Breast epithelium (tissue), 4 donors: ENCODE measurements at places on chromosomes 12 and 14. TPM values are rescaled to one million over a fixed set of nuclear protein-coding genes. Genes with fewer than 3 reads are reported as not detected.

DNA sequence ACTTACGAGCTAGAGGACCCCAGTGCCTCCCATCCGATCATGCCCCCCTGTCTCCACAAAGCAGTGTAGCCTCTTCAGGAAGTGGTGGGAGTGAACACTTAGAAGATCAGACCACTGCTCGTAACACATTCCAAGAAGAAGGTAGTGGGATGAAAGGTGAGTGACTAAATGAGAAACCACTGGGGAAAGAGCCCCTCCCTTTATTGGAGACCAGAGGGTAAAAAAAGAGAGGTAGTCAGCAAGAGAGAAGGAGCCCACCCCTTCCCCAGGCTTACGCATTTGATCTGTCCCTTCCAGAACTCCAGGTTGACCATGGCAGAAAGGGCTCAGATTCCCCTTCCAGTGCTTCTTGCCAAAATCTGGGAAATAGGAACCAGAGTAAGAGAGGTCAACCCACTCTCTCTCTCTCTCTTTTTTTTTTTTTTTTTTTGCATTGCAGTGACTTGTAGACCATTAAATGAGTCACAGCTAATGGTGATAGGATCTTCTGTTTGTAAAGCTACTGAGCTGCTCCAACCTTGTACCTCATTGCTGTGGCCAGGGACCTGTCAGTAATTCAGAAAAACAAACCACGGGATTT lies 165.4 kb downstream of the GCH1 start:
- no peak for DNase-seq

The SMCO2 gene
- not detected for total RNA-seq

The TCL1B gene
- not detected for total RNA-seq

The INSM2 gene
- total RNA-seq = not detected

DNA sequence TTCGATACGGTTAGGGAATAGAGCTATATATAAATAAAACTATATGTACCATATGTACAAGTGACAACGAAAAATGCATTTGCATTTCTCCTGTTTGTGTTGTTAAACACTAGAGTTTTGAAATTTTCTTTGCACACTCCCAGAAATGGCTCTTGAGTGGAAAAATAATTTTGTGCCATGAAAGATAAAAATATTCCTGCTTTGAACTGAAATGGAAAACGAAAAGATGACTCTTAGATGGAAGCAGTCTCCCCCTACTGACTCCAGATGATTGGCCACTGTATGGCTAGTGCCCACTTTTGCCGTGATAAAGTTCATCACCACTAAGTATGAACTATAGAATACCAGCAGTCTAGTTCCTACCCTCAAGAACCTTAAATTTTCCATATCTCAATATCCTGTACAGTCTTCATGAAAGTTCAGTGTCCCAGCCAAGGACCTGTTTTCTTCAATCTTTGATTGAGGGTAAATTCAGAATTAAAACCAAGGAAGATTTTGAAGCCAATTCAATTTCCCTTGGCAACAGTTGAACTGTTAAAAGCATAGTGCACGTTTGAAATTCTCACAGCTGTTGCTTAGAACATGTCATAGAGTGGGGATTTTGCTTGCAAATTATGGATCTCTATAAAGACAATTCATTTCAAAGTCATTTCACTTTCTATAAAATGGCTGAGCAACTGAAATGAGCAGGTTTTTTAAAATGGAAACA lies 1.6 kb upstream of the PPP2R5E start:
- DNase-seq = no peak

- DNase-seq = no peak
Measured at GRCh38 chr12:91965781-91966180, 179.9 kb downstream of the BTG1 start.

GRCh38 chr12:47753021-47754001 lies 5.4 kb downstream of the RAPGEF3 start:
- peak; percentile 98 for DNase-seq

DNA sequence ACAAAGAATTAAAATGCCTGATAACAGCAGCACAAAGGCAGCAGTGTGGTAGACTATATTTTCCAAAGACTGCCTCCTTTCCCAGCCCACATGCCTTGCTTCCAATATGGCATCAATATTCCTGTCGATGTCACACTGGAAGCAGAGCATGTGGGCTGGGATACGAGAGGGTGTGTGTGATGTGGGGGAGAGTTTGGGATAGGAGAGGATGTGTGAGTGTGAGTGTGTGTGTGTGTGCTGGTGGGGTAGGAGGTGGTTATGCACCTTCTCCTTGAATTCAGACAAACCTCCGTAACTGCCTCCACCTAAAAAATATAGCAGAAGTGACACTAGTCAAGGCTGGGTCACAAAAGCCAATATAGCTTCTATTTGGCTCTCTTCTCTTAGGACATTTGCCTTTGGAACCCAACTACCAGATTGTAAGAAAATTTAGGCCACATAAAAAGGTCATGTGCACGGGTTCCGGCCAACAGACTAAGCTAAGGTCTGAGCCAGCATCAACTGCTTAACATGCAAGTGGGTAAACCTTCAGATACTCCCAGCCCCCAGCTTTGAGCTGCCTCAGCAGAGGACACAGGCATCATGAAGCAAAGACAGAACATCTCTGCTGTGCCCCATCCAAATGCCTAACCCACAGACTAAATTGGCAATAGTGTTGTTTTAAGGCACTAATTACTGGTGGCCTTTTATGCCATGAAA lies 29.5 kb downstream of the SPPL3 start:
- DNase-seq = no peak

DNA sequence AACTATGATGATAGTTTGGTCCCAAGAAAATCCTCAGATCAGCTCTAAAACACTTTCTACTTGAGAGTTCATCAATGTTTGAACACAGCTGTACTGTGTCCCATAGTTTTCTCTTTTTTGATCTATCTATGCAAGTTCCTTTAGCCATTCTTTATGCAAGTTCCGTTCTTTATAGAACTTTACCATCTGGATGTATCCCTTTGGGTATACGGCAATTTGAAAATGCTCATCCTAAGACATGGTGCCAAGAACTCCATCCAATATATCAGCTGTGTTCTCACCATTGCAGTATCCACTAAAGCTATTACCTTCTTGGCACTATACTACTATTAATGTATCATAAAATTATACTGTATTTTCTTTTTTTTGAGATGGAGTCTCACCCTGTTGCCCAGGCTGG lies 276.9 kb downstream of the NOVA1 start:
- no peak for DNase-seq

GRCh38 chr12:10673659-10674384 lies at the start of gene STYK1:
TSS of gene STYK1 (minus strand) at chr12:10674052. CDS start at chr12:10634618, 39,434 bp downstream.
- peak; percentile 60 for DNase-seq

DNA sequence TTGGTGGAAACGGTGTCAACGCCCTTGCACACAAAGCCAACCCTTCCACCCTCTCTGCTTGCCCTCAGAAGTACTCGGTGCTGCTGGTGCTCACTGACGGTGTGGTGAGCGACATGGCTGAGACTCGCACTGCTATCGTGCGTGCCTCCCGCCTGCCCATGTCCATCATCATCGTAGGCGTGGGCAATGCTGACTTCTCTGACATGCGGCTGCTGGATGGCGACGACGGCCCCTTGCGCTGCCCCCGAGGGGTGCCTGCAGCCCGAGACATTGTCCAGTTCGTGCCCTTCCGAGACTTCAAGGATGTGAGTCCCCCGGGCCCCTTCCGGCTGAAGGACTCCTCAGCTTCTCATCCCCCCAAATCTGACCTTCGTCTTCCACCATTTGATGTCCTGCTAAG lies 5.7 kb downstream of the CPNE6 start:
- no peak for DNase-seq

- DNase-seq = no peak
Measured at GRCh38 chr12:124347335-124347734, 52.4 kb downstream of the RFLNA start.

- DNase-seq = no peak
Measured at GRCh38 chr12:32134101-32134888, 27.6 kb downstream of the BICD1 start.

- DNase-seq = no peak
Measured at GRCh38 chr12:96902076-96902475, 5.0 kb upstream of the NEDD1 start.

- DNase-seq = no peak
Measured at GRCh38 chr12:32455607-32456071, 56.3 kb downstream of the FGD4 start.

The OR4E2 gene
- not detected for total RNA-seq

The MANSC1 gene
- 24.9 TPM for total RNA-seq

- no peak for DNase-seq
Measured at GRCh38 chr12:118689793-118690192, 291.5 kb upstream of the SRRM4 start.

The C1QL4 gene
- 0.44 TPM for total RNA-seq

The SLC5A8 gene
- 0.29 TPM for total RNA-seq

The DNAJC22 gene
- 3.6 TPM for total RNA-seq

DNA sequence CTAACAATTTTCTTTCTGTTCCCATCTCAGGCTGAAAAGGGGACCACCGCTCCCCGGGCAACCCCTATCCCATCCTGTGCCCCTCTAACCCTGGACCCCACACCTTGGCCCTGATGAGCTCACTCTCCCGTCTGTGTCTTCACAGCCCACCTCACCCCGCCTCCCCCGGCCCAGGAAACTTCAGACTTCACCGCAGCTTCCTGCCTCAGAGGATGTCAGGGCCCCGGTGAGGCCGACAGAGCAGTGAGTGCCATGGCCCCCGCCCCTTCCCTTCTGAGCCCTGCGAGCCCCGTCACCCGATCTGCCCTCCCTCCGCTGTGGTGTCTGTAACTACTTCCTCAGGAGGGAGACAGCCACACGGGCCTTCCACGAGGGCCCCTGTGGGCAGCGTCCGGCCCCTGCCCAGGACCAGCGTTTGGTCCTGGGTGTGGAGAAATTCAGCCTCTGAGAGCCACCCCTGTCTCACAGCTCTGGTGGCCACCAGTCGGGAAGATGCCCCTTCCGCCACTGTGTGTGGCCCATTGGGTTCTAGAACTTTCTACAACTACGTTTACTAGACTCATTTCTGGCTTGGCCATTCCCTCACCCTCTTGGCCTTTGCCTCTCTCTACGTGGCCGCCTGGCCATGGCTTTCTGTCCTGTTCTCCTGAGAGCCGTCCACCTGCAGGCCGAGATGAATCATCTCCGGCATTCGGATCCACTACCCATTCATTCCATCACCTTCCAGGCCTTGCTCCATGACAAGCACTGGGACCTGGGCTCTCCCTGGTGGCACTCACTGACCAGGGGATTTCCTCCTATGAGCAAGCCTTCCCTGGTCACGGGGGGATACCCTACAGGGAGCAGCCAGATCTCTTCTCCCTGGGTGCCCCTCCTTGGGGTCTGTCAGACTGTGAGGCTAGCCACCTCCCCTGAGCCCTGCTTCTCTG lies 3.4 kb downstream of the RHOF start:
- DNase-seq = no peak

DNA sequence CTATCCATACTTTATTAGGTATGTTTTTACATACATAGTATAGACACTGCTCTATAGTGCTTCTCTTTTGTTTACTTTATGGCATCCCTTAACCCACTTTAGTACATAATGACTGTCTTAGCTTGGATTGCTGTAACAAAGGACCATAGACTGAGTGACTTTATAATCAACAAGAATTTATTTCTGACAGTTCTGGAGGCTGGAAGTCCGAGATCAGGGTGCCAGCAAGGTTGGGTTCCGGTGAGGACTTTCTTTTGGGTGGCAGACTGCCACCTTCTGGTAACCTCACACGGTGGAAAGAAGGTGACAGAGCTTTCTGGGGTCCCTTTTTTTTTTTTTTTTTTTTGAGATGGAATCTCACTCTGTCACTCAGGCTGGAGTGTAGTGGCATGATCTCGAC lies 48.6 kb upstream of the PPM1H start:
- DNase-seq = no peak

The GLIPR1L1 gene
- total RNA-seq = not detected

DNA sequence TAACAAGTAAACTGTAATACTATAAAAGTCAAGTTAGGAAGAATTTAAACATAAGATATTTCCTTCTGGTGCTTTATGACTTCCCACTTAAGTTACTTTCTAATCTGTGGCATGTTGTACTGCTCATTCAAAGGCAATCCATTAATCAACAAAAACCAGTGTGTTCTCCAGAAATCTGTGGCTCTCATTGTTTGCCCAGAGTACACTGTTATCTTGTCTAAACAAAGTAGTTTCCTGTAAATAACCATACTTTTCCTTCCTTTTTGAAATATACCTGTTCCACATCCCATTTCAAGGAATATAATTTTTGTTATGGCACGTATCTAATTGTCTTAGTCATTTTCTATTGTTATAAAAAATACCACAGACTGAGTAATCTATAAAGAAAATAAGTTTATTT lies 184.1 kb downstream of the CCER1 start:
- no peak for DNase-seq

DNA sequence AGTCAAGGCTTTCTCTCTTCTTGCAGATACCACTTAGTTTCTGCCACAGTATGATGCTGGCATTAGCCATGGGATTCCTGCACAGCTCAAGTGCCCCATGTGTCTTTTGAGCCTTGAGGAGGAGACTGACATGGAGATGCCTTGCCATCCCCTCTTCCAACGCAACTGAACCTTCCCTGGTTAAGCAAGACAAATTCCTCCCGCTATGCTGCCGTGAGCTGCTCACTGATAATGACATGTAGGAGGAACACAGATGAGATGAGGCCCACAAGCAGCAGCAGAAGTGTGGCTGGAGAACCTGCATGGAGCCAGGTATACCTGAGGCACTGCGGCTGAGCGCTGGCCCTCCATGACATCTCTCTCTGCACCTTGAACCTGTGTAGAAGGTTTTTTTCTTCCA lies 15.4 kb upstream of the PPP1R1A start:
- DNase-seq = no peak

DNA sequence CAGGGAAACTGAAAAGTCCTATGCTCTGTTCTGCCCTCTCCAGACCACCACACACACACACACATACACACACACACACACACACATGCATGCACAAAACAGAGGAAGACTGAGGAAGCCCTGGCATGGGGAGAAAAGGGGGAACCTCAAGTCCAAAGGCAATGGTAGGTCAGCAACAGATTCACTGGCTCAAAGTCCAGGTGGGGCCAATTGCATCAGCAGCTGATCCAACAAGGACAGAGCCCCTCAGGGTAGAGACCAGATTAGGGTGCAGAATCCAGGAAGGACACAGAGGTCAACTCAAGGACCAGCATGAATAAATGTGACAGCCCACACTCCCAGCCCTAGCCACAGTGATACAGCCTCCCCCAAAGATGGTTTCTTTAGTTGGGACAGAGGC lies 425.0 kb upstream of the SOX5 start:
- DNase-seq = no peak

GRCh38 chr14:95770777-95771176 lies 56.9 kb upstream of the TCL1A start:
- no peak for DNase-seq

The SPATS2 gene
- total RNA-seq = 13.8 TPM

- DNase-seq = no peak
Measured at GRCh38 chr12:46818642-46819041, 7.2 kb downstream of the SLC38A4 start.

- no peak for DNase-seq
Measured at GRCh38 chr12:47722941-47723631, 2.2 kb downstream of the ENDOU start.

The KRT74 gene
- total RNA-seq = not detected

The TMEM63C gene
- total RNA-seq = 3.9 TPM

The GYS2 gene
- not detected for total RNA-seq

GRCh38 chr14:96804895-96805294 lies 7.7 kb downstream of the VRK1 start:
- DNase-seq = no peak

The MYBPC1 gene
- 0.64 TPM for total RNA-seq

- no peak for DNase-seq
Measured at GRCh38 chr14:103220134-103220981, 97.1 kb downstream of the TNFAIP2 start.

GRCh38 chr14:91143862-91144261 lies 30.0 kb downstream of the DGLUCY start:
- no peak for DNase-seq

The GXYLT1 gene
- 12.8 TPM for total RNA-seq
